ENCODE measurements at places on chromosomes 2 and 18.

GRCh38 chr18:34549367-34549766 is 160.7 kb upstream of the DTNA start:
- DNase-seq: no peak

- DNase-seq: peak; percentile 85
Measured at GRCh38 chr2:109238580-109238979, 109.6 kb downstream of the SH3RF3 start.

- DNase-seq: no peak
Measured at GRCh38 chr2:181992776-181993175, 7.1 kb downstream of the PPP1R1C start.

DNA sequence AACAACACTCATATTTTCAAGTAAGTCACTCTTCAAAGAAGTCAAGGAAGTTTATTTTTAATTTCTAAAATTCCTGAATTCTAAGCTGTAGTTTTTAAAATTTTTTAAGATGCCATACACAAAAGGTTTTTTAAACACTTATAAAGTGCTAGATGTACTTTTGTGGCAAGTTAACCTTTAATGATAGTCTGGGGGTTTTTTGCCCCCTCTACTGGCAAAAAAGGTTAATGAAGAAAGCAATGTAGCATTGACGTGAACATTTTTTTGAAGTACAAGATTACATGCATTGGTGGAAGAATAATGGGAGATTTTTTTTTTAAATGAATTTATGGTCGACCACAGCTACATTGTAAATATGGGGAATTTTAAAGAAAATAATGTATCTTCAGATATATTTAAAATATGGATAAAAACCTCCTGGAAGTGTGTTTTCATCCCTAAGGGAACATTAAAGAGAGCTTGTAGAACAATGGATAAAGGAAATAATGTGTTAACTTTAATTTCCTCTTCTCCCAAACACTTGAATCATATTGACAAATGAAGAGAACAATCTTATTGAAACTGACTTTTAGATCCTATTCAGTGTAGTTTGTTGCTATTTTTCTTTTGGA is 12.6 kb downstream of the ITPRID2 start:
- no peak for DNase-seq

DNA sequence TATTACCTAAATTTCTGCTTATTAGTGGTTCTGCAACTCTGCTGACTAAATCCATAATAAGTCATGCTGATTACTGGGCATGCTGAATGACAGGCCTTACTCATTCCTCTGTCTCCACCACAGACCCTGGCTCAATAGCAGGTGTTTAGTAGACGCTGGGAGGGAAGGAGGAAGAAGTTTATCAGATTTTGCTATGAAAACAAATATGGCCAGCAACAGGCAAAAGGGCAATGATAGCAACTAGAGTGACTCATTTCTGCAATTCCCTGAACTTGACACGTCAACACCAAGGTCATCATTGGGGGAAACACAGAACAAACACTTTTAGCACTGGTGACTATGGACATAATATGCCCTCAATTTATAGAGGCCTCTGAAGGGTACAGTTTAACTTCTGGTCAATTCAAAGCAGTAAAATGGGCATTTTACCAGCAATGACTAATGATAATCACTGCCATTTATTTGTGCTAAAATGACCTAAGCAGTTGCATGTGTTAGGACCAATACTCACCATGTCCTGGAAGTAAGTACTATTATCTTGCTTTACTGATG is 35.2 kb downstream of the TMEM163 start:
- DNase-seq: no peak

- no peak for DNase-seq
Measured at GRCh38 chr18:42033137-42033810, 78.2 kb downstream of the PIK3C3 start.

- no peak for DNase-seq
Measured at GRCh38 chr2:104052356-104052755, 801.6 kb upstream of the POU3F3 start.

GRCh38 chr18:79403723-79404566 is 8.2 kb downstream of the NFATC1 start:
- no peak for DNase-seq

- DNase-seq: no peak
Measured at GRCh38 chr18:35588995-35589394, 7.5 kb downstream of the GALNT1 start.

- no peak for DNase-seq
Measured at GRCh38 chr2:201378496-201379397, 21.6 kb upstream of the FLACC1 start.

- DNase-seq: peak; percentile 33
Measured at GRCh38 chr18:32469691-32470459, 807 bp downstream of the GAREM1 start.

- DNase-seq: no peak
Measured at GRCh38 chr2:212777020-212777491, 238.5 kb upstream of the ERBB4 start.

- DNase-seq: no peak
Measured at GRCh38 chr2:225556461-225556860, 157.0 kb downstream of the NYAP2 start.

DNA sequence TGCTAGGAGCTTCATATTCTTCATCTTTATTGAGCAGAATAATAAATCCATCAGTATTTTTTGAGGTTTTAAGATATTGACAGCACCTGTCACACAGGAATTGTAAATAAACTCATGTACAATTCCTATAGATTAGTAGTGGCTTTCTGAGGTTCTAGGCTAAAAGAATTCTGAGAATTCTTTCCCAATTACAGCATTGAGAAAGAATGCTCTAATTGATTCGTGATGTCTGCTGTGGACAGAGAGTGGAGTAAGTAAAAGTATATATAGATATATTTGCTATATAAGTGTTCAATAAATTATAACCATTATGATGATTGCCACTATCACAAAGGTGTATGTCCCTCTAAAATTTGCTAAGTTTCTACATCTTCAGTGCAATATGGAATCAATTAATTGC is 186.5 kb upstream of the NRP2 start:
- DNase-seq: no peak

DNA sequence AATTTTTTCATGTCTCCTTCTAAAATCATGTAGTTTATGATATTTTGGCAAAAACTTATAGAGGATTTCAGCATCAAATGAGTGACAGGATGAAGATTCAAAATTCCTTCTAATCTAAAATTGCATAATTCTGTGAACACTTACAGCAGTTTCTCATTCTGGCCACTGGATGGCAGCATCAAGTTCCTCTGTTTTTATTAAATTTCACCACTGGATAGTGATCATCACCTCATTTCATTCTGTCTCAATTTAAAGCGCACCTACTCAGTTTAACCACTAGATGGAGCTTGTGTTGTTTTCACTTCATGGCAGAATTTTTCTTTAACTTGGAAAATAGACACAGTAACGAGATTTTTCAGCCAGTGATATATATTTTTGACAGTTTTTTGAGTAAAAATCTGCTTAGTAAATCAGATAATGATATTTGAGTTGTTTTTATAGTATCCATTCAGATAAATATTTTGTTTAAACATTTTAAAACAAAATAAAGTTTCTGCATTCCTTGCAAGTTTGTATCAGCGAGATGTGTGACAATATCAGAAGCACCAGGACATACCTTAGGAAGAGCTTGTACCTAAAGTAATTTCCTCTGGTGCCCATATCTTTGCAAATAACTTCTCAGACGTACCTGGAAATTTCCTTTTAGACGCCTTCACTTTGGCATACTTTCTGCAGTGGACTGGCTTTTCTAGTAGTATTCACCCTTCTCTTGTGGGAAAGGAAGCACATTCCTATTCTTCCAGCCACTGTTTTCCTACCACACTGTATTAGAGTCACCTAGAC is 94.7 kb upstream of the ARHGAP15 start:
- DNase-seq: peak; percentile 39

DNA sequence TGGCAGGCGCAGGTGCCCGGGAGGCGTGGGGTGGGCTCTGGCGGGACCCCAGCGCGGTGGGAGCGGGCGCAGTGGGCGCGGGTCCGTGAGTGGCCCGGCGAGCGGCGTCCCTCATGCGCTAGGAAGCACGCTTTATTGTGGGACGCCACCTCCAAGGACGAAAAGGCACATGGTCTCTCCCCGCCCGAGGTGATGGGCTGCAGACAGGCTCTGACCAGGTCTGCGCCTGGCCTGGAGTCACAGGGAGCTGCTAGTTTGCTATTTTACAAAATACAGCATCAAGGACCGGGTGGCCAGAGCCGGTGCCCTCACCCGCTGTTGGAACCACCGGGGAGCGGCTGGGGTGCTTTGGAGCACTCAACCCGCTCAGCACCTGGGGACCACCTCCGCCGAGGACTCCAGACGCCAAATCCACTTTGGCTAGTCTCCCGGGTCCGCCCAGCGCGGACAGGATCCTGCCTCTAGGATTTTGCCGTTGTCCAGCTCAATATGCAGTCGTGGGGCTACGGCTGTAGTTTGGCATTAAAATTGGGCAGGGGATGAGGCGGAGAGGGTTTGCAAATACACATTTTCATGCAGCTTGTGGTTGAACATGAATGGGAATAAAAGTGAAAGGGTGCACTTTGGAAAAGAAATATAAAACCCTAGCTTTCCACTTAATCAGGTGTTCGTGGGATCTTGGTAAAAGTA is 65.4 kb downstream of the LRRFIP1 start:
- peak; percentile 53 for DNase-seq

GRCh38 chr2:134999521-134999920 is 47.7 kb downstream of the MAP3K19 start:
- DNase-seq: no peak

Measured in heart left ventricle (tissue), 16 donors.